Hematopoietic multipotent progenitor cell treated with erythropoietin and hydrocortisone succinate and interleukin-3 and kit ligand, for 6 days (in vitro differentiated cells): ENCODE measurements at places on chromosomes 4 and X.
A peak's percentile ranks its signal among the peaks of the same experiment; 100 is the strongest.

DNA sequence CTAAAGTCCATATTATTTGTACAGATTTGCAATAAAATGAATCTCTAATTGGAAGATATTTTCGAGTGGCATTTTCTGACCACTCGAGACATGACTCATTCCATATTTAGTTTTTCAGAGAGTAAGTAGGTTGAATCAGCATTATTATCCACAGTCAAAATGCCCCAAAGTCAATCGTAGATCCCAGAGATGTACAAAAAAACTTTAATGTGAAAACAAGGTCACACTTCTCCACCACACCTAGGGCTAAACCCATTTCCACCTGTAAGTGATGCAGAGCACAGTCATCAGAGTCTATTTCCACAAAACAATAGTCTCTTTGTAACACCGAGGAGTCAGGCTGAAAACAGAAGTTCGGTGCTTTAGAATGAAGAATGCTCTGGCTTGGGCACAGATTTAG lies 117.1 kb upstream of the TENM3 start:
- no peak for DNase-seq

DNA sequence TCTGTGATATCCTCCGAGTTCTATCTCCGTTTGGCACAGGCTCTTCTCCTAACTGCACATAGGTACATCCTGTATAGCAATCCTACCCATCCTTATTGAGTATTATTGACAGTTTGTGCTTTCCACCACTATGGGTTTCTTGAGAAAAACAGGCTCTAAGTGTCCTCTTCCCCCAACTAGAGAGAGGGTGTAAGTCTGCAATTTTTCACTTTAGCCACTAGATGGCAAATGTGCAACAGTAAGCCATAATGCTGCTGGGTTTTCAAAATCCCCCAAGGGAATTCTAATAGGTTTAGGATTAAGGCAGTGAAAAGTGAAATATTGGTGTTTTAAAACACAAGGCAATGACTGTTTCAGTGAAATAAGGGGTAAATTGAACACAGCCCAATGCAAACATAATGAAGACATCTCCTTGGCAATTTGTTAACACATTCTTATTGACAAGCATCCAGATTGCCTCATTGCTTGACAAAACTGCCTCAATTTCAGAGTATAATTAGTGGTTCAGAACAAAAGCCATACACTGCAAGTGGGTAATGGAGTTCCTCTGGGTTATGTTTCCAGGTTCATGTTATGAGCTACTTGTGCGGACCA lies 239.0 kb upstream of the HTR2C start:
- peak; percentile 56 for DNase-seq

- no peak for DNase-seq
Observed at GRCh38 chr4:3112609-3113469, 38.4 kb downstream of the HTT start.

DNA sequence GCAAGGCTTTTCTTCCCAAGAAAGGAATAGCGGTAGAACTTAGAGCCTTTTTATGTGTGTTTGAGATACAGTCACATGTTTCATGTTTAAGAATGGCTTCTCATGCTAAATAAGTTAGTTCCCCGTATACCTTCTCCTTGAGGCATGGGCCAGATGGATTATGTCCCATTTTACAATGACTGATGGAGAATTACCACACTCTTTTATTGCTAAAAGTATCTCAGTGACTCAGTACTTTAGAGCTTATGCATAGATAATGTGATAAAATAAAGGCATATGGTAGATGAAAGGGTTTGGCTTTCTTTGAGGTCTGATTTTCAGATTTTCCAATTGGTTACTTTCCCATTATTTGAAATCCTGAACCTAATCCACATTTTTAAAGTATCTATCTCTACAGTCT lies 121.8 kb upstream of the BMPR1B start:
- DNase-seq = no peak

- DNase-seq = peak; percentile 32
Observed at GRCh38 chrX:153969125-153969903, 2.3 kb downstream of the HCFC1 start.

- DNase-seq = no peak
Observed at GRCh38 chr4:125789023-125789422, 474.3 kb downstream of the FAT4 start.

DNA sequence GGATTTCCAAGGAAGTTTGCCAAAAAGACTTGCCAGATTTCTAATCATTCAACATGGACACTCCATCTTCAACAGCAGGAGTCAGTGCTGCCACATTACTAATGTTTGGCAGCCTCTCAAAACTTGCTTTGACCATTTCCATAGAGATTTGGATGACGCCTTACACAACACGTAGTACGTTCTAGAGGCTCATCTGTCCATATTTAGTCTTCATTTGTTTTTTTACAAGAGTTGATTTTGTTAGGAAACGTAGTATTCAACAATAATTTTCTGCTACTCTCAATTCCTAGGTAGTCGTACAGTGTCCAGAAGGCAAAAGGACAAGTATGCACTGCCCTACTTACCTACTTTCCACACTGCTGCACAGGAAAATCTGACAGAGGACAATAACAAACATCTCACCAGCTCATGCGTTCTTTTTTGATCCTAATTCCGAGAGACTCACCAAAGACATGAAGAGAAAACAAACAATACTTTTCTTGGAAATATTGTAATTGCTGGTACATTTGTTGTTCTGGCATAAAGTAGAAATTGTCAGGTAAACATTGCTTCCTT lies 117.3 kb downstream of the SNCA start:
- no peak for DNase-seq

- no peak for DNase-seq
Observed at GRCh38 chr4:85419103-85419502, 55.8 kb upstream of the ARHGAP24 start.

GRCh38 chr4:105797225-105797624 lies 88.6 kb downstream of the GSTCD start:
- no peak for DNase-seq

- DNase-seq = no peak
Observed at GRCh38 chr4:176824645-176825366, 32.1 kb upstream of the VEGFC start.

DNA sequence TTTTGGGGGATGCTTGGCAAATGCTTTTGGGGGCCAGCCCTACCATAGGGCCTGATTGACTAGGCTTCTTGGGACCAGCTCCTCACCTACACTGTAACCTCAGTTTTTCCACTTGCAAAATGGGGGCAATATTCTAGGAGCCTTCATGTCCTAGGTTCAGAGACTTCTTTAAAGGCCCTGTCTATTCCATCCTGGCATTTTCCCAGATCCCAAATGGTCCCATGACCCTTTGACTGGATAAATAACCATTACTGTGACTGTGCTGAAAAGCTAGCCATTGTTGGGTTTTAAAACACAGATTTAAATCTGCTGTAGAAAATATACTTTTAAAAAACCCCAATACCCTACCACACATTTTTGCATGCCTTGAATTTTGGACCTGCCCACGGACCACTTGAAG lies 149.8 kb downstream of the EFNB1 start:
- no peak for DNase-seq

DNA sequence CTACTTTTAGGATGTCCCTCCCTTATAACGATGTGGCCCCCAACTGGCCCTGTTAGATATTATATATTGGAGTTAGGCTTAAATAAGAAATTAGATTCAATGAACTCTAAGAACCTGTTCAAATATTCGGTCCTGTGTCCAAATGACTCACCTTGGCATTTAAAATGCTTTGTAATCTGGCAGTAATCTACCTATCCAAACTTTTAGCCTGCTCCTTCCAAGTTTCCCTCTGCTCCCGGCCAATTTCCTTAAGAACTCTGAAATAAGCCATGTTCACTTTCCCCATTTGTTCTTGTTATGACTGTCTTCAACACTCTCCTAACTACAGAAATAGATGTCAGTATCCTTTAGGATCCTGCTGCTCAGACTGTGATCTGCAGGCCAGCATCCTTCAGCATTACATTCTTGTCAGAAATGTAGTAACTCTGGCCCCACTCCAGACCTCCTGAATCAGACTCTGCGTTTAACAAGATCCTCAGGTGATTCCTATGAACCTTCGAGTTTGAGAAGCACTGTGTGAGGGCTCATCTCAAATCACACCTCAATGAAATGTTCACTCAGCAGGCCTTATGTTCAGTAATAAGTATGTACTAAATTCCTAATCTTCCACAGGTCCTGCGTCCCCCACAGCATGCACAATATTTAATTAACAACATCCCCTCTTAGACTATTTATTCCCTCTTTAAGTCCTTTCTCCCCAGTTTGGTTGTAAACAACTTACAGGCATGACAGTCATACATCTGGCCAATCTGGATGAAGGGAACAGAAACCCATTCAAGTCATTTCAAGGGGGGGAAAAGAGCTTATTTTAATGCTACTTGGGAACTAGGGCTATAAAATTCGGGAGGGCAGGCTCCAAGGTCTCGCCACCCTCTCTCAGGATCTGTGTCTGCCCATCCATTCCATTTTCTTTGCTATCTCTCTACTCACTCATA lies 3.0 kb downstream of the ATP8A1 start:
- no peak for DNase-seq

DNA sequence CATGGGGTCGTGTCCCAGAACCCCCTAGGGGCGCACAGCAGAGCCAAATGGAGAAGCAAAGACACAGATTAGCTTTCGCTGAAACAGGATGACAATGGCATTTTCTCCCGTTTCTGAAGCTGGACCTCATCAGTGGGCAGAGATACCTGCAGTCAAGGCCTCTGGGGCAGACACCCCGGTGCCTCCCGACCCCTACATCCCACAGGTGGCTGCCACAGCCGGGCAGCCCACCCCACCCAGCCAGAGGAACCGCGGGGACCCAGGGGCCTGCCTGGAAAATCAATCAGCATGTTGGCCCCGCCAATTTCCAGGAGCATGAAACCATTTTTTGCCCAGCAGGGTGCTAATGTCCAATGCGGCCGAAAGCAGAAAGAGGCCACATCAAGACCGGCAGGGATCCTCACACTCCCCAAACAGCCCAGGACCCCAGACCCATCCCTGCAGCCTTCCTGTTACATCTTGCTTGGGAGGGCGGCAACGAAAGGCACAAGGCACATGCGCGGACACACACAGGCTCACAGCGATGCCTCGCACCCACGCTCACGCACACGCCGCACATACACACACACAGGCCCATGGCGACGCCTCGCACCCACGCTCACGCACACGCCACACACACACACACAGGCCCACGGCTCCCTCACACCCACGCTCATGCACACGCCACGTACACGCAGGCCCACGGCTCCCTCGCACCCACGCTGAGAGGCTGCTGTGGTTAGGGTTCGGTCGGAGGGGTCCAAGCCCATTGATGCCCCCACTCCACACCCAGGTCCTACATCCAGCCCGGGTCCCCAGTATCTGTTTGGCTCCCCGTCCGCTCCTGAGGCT lies 130.6 kb upstream of the NKX1-1 start:
- no peak for DNase-seq

DNA sequence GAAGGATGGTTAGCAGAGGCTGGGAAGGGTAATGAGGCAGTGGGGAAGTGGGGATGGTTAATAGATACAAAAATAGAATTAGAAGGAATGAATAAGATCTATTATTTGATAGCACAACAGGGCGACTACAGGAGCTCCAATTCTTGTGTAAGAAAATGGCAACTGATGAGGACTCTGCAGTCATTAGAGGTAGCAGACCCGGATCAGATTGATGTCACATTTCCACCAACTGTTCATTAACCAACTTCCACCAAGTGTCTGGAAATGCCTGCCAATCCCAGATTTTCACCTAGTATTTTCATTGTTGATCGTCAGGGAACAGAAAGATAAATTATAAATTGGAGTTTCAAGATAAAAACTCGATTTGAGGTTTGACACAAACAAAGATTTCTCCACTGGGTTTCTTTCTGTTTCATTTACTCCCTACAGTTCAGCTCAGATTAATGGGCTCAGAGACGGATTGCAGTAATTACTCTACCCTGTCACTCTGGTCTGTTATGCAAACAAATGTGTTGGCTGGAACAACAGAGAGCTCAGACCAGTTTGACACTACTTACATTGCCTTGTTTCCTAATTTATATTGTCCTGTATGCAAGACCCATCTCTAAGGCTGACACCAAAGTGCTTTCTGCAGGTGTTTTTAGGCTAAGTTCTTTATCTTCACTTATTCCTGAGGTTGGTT lies 909.2 kb upstream of the PRKX start:
- no peak for DNase-seq

DNA sequence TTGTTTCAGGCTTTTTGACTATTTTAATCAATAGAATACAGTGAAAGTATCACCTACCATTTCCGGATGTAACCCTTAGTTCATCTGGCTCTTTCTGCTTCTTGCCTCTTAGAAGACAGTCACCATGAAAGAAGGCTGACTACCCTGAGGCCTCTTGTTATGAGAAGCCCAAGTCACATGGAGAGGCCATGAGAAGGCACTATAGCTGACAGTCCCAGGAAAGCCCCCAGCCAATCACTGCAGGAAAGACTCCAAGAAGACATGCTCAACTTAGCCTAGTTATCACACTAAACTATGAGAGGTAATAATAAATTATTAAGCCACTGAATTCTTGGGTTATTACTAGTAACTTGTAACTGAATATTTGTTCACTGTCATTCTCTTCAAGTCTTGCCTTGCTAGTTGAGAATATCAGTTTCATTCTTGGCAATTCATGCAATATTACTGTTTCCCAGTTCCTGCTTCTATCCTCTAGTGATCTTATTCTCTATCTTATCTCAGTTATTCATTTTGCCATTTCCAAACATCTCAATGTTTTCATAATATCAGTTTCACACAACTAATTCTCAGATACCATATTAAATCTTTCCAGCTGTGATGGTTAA lies 57.1 kb upstream of the GUCY1A1 start:
- DNase-seq = no peak

DNA sequence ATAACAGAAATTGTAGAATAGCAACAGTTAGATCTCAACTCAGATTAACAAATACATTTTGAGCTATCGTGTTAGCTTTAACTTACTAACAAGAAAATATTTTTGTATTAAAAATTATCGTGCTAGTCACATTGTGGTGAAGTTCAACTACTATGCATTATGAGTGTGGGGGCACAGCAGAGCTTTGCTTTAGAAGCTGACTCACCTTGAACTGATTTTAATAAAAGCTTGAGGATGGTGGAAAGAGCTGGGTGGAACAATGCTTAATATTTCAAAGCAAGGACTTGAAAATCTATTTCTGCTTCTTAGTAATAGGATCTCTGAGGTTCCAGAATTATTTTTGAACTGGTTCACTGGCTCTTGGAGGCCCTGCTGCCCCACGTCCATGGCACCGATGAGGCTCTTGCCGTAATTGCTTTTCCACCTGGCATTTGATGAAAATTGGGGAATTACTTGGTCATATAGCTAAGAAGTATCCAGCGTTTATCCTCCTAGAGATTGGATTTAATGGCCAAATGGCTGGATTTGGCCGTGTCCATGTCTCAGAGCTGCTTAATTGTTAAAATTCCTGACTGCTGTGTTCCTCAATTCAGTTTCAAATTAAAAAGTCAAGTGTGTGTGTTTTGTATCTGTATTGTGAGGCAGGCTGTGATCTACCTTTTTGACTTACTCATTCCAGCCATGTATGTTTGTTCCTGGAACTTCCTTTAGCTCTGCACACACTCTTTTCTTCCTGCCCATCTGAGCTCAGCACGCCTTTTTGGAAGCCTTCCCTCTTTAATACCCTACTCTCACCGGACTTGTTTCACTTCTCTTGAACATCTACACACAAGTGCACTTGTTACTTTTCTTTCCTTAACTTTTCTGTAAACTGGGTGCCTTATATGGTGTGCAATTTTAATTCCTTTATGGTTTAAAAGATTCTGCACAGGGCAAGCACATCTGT lies 66.6 kb upstream of the LIMCH1 start:
- DNase-seq = no peak
